ENCODE measurements at places on chromosomes 7 and 10.
A peak's percentile ranks its signal among the peaks of the same experiment; 100 is the strongest.

GRCh38 chr10:97687785-97688781 is 1.0 kb upstream of the AVPI1 start:
- DNase-seq: no peak

GRCh38 chr7:50838675-50839377 is 56.1 kb upstream of the GRB10 start:
- no peak for DNase-seq

DNA sequence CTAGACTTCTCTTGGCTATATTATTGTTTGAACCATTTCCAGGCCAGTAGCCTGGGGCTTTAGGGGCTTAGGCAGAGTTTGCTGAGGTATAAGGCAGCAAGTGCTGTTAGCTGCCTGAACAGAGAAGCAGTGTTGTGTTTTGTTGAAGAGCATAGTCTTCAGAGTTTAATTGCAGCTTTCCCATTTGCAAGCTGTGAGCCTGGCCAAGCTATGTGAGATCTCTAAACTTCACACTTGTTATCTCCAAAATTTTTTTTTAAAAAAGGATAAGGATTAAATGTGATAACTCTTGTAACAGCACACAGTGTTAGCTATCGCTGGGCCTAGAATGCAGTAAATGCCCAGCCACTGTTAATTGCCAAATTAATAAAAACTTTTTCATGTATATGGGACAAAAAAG is 782.4 kb downstream of the REEP3 start:
- no peak for DNase-seq

- no peak for DNase-seq
Measured at GRCh38 chr10:13592306-13592705, 5.5 kb downstream of the PRPF18 start.

GRCh38 chr10:110566472-110567200 is 859 bp upstream of the SMC3 start:
- DNase-seq: no peak

DNA sequence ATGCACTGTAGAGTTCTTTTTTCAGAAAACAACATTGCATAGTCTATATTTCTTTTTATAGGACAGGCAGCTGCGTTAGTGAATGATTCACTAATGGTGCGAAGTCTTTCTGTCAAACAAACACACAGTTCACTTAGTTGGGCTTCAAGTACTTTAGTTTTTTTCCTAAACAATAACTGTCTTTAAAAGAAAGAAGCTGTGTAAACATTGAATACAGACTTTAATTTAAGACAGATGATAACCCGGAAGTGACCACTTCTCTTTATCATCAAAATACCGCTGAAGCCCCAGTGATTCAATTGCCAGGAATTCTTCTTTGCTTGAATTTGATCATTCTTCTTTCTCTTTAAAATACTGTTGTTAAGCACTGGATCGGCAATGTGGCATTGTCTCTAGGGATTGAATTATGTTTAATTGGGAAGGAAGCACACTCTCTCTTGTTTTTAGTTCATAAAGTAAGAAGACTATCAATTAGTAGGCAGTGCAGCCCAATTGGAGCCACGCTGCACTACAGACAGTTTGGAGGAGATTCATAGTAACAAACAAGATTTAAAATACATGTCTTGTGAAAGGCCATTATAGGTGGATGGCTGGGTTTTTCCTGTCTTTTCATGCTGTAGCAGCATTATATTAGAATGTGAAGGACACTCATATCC is 30.4 kb downstream of the CNTNAP2 start:
- no peak for DNase-seq

DNA sequence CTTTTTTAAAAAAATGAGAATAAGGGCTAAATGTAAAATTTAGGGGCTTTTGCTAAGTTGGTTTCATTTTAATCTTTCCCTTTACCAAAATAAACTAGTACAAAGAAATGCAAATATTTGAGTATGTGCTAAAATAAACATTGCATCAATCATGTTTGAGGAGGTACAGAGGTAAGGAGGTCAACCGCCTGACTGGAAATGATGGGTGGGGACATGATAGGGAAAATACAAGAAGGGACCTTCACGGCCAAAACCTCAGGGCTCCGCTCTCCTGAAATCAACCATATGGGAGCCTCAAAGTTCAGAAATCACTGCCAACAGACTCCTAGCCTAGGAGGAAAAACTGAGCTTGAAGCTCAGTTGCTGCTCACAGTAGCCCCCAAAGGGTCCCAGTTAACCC is 207.6 kb downstream of the AHR start:
- DNase-seq: no peak

GRCh38 chr7:47937711-47938573 is 10.3 kb downstream of the PKD1L1 start:
- no peak for DNase-seq

DNA sequence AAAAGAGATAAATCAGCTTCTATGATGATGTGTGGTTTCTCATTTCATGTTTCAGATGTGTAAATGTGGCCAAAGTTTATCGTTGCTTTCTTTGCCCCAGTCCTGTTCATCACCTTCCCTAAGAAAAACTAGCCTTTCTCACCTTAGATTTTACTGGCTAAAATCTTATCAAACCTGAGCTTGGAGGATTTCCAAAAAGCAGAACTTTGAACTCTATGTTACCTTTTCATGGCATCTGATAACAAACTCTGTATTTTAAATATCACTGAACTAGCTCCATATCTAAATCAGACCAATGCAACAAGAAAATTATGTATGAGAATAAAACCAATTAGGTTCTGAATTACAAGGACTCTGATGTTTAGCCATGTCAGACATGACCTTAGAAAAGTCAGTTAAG is 323.4 kb upstream of the DGKB start:
- no peak for DNase-seq

- DNase-seq: no peak
Measured at GRCh38 chr10:86556933-86557649, 35.5 kb upstream of the WAPL start.

DNA sequence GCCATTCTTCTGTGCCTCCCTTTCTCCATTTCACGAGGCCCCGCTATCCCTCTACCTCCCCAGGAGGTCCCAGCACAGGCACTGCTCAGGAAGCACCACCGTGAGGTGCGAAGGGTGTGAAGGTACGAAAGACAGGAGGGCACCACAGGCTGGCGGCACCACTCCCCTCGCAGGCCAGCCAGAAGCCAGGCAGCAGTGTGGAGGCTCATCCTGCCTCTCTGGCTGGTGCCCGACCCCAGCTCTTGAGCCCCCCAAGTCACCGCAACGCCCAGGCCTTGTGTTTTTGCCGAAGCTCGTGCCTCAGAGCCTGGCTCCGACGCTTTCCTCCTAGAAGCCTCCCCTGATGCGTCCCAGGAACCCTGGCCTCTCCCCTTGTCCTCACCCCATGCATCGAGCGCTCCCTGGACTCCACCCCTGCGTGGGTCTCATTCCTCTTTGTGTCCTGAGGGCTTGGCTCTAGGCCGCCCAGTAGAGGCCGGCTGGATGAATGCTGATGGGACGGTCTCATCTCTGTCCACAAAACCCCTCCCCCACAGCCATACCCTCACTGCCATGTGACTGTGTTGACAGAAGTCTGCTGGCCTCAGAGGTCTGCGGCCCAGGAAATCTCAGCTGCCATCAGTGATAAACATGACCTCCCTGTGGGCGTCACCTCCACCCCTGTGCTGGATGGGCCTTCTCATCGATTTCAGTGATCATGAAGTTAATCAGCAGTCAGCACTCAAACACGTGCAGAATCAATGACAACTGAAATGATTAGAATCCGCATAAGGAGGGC is 19.3 kb downstream of the BRI3 start:
- DNase-seq: no peak

GRCh38 chr7:37440738-37441385 is 7.8 kb downstream of the ELMO1 start:
- DNase-seq: peak; percentile 52

DNA sequence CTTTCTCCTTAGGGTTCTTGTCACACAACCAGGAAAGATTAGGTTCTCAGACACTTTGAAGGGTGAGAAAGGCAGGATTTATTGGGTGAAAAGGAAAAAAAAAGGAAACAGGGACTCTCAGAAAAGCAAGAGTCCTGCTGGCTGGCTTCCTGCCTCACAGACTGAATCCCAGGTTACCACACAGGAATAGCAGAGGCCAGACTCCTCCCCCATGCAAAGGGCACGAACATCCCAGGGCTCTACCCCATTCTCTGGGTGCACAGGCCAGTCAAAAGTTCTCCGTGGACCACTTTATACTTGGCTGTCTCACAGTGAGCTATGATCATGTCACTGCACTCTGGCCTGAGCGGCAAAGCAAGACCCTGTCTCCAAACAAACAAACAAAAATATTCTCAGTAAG is 42.6 kb downstream of the HOXA1 start:
- DNase-seq: no peak

GRCh38 chr7:97835296-97836138 is 36.7 kb downstream of the ASNS start:
- DNase-seq: peak; percentile 55

DNA sequence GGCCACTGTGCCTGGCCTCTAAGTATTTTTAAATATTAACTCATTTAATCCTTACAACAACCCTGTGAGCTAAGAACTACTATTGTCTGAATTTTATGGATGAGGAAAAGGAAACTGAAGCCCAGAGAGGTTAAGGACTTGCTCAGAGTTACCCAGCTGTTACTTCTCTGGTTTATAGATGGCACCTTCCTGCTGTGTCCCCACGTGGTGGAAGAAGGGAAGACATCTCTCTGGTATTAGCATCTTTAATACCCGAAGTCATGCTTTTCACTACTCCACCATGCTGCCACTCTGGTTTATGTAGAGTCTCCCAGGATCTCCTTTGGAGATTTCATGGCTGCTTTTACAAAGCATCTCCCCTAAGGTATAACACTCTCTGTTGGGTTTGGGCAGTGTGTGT is 105.5 kb upstream of the MKLN1 start:
- DNase-seq: peak; percentile 18

Data from Jurkat, Clone E6-1 (cell line).